Thoracic aorta (tissue), 2 donors: ENCODE measurements at places on chromosomes 3 and 15.

GRCh38 chr3:125479091-125479490, 40.9 kb downstream of the SNX4 start:
- DNase-seq: no peak

- DNase-seq: no peak
Observed at GRCh38 chr3:20798666-20799065, 612.7 kb upstream of the SGO1 start.

- DNase-seq: no peak
Observed at GRCh38 chr3:67381667-67382272, 272.6 kb downstream of the SUCLG2 start.

DNA sequence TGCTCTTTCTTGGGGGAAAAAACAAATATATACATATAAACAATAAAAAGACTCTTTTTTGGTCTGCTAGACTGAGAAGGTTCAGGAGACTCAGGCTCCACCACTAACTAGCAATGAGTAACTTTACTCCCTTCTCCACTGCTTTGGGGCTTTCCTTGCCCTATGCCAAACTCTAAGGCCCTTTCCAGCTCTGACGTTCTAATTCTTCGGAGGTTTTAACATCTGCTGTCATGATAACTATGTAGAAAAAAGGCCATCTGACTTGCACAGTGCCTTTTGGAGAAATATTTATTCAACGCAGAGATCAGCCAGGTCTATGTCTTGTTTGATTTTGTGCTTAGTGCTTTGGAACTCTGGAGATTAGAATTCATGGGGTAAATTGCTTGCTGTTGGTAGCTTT, 156.2 kb downstream of the TMCO5A start:
- DNase-seq: no peak

- no peak for DNase-seq
Observed at GRCh38 chr15:77440378-77440999, 19.8 kb downstream of the HMG20A start.

DNA sequence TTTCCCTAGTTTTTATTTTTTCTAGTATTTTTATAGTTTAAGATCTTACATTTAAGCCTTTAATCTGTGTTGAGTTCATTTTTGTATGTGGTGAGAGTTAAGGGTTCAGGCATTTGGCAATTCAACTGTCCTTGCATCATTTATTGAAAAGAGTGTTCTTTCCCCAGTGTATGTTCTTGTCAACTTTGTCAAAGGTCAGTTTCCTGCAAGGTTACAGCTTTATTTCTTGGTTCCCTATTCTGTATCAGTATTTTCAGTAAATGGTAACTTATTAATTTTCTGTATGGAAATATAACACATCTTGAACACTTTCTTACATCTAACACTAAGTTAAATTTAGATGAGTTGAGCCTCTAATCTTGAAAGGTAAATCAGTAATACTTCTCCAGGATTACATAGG, 1770.1 kb downstream of the OTOL1 start:
- no peak for DNase-seq

DNA sequence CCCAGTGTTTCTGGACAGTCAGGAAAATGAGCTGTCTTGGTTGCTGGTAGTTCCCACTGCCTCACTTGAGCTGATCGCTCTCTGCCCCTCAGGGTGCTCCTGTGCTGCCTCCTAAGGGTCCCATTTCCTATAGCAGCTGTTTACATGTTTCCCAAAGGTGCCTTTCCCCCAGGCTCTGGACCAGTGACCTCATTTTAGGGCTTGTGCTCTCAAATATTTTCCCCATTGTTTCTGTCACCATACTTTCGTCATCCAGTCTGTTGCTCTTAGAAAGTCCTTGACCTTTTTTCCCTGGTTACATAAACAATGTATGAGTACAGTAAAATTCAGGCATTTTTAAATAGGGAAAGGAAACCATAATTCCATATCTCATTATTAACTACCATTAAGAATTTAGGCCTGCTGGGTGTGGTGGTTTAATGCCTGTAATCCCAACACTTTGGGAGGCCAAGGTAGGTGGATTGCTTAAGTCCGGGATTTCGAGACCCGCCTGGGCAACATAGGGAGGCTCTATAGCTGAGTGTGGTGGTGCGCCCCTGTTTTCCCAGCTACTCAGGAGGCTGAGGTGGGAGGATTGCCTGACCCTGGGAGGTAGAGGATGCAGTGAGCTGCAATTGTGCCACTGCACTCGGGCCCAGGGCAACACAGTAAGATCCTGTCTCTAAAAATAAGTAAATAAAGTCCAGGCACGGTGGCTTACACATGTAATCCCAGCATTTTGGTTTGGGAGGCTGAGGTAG, 11.7 kb downstream of the RAD54L2 start:
- DNase-seq: no peak

DNA sequence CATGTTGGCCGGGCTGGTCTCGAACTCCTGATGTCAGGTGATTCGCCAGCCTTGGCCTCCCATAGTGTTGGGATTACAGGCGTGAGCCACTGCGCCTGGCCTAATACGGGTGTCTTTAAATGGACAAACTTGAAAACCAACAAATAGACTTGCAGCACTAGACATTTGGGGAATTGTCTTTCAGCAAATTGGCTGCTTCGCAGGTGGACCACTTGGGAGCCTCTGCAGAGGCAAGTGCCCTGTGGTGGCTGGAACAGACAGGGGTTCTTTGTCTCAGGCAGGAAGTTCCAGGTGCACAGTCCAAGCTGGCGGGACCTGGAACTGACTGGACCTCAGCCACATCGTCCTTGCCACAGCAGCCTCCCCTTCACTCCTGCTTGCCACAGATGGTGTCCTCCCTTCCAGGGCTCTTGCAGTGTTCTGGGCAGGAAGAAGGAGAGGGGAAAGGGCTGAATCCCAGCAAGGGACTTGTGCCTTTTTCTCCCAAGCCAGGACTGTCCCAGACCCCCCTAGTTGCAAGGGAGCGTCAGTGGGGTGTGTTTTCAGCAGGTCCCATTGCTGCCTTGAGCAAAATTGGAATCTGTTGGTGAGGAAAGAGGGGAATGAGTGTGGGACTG, 94.3 kb downstream of the TBC1D2B start:
- DNase-seq: no peak

- DNase-seq: no peak
Observed at GRCh38 chr3:43869491-43869890, 178.8 kb downstream of the ABHD5 start.
